ENCODE measurements at places on chromosomes 4 and X. TPM values are rescaled to one million over a fixed set of nuclear protein-coding genes. Genes with fewer than 3 reads are reported as not detected.

GRCh38 chr4:121877041-121877773, 6.9 kb upstream of the BBS7 start:
- DNase-seq: no peak

DNA sequence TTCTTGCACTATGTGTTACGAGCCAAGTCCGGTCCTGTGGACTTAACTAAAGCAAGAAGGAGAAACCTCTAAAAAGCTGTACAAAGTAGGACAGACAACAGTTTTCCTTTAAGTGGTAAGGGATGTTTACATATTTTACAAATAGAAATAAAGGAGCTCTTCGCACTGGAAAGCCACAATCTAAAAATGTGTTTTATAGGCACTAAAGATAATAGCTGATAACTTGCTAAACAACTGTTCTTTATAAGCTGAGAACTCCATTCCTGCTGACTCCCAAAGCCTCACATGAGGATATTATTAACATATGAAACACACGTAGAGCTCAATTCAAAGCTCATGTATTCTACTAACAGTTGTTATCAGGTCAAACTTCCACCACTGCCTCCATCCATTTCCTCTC, 519.9 kb downstream of the INPP4B start:
- no peak for DNase-seq

DNA sequence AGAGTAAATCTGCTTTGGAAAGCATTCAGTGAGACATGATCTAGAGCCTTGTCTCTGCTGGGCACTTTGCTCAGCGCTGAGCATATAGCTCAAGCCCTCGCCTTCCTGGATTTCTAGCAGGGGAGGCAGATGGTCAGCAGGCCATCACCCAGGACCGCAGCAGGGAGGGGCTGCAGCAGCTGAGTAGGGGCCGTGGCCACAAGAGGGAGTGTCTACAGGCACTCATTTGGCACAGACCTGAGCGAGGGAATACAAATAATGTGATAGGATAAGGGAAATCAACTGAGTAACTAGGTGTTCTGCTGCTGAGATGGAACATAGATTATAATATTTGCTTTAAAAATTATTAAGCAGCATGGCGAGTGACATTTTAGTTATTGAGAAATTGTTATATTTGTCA, 30.2 kb downstream of the OFD1 start:
- DNase-seq: peak; percentile 59

GRCh38 chrX:140715787-140716186, 6.2 kb downstream of the LINC00632 start:
- DNase-seq: no peak

- DNase-seq: no peak
Measured at GRCh38 chr4:16916031-16916430, 17.6 kb upstream of the LDB2 start.

GRCh38 chr4:59994118-59994517, 1206.0 kb upstream of the ADGRL3 start:
- no peak for DNase-seq

DNA sequence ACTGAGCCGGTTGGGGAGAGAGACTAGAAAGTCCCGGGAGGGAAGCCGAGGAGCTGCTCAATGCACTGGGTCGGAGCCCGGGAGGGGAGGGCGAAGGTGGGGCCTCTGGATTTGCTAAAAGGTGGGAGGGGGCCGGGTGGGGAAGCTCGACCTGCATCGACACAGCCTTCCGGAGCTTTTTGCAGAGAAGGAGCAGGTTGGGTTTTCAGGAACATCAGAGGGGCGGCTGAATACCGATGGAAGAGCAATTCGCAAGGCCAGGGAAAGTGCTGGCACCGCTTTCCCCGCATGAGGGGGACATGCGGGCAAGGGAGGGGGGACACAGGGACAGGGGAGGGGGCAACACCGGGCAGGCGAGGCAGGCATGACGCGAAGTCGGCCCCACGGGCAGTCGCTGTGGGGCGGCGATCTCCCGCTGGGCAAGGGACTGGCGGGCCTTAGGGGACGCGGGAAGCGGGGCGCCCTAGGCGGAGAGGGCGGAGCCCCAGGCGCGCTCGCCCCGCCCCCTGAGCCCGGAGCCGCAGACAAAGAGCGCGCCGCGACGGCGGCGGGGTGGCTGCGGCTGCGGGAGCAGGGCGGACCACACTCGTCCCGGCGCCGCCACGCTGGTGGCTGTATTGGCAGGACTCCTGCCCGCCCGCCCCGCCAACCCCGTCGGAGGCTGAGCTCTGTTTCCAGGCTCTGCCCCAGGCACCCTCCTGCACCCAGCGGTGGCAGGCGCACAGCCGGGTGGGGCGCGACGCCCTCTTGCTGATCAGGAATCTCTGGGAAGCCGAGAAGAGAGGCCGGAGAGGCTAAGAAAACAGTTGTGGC, 11.6 kb downstream of the PDZD4 start:
- DNase-seq: peak; percentile 68

DNA sequence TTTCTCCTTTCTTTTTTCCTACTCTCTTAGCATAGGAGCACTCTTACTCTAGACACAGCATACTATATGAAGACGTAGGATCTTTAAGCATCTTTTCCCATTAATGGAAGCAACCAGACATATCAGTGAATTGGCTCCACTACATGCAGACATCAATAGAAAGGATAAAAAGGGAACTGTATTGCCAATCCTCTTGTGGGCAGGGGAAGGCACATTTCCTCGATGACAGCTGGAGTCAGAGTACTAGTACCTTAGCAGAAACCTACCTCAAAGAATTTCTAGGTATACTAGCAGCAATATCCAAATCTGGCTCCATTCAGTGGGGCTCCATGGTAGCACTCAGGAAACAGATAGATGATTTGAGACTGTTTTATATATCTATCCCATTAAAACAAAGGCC, 20.1 kb downstream of the CYBB start:
- DNase-seq: no peak

DNA sequence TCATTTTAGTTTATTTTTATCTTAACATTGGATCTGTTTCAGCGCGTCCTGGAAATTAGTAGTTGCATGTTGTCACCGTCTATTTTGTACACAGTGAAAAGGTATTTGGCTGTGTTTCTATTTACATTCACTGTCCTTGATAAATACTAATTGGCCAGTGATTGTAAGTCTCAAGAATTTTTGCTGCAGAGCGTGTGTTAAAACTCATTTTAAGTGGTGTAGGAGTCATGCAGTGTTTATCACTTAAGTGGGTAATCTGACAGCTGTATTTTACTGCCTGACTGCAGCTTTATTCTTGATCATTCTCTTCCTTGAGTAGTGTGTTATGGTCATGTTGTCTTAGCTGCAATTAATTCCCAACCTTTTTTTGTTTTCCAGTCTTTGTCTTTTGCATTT, 9.8 kb downstream of the GUCY1A1 start:
- no peak for DNase-seq

DNA sequence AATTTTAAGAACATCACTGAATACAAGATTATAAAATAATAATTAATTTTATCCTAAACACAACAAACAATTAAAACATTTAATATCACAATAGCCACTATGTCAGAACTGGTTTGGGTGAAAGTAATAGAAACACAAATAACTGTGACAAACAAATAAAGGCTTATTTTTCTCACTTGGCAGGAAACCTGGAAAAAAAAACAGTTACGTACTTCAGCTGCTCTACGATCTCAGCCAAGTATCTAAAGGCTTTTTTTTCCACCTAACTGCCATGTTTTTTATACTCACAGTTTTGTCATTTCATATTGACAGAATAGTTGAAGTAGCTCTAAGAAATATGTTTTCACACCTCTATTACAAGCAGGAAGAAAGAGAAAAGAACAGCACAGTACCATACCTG, 284.8 kb upstream of the INTU start:
- no peak for DNase-seq

DNA sequence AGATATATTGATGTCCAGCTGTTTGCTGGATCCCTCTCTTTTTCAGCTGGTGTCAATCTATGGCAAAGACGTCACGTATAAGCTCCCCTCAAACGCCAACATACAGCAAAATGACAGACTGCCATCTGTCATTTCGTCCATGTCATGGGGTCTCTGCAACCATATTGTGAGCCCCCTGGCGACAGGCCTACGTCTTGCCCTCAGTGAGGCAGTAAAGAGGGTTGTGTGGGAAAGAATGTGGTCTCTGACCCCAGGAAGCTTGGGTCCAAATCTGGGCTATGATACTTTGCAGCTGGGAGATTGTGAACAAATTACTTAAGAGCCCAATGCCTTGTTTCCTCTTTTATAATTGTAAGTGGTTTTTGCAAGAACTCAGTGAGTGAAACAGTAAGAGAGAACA, 7.4 kb downstream of the SUPT20HL2 start:
- DNase-seq: peak; percentile 27

- no peak for DNase-seq
Measured at GRCh38 chr4:117577686-117578311, 456.5 kb upstream of the NDST3 start.

GRCh38 chr4:77434299-77435092, 171.1 kb upstream of the CXCL13 start:
- DNase-seq: no peak

- DNase-seq: no peak
Measured at GRCh38 chr4:118758293-118758692, 73.1 kb downstream of the METTL14 start.

GRCh38 chr4:42709392-42710065, 52.6 kb upstream of the ATP8A1 start:
- no peak for DNase-seq

DNA sequence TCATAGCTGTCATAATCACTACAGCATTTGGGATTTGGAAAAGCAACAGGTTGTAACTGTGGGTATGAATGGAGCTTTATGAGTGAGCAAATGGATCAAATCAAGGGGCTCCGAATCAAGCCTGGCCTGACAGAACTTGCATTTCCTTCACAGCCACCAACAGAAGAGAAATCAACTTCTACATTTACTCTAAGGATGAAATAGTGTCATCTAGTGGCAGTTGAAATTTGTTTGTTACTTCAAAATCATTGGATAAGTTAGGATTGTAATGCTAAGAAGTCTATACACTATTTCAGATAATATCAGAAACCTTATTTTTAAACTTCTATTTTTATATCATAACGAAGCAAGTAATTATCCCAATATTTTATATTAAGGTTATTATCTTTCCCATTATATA, 10.7 kb upstream of the WDR17 start:
- DNase-seq: peak; percentile 21

GRCh38 chrX:133490955-133491354, 75.7 kb upstream of the GPC4 start:
- no peak for DNase-seq

- no peak for DNase-seq
Measured at GRCh38 chr4:159401226-159401712, 298.4 kb downstream of the RAPGEF2 start.

GRCh38 chr4:41985151-41985550, 3.6 kb downstream of the DCAF4L1 start:
- peak; percentile 57 for DNase-seq

DNA sequence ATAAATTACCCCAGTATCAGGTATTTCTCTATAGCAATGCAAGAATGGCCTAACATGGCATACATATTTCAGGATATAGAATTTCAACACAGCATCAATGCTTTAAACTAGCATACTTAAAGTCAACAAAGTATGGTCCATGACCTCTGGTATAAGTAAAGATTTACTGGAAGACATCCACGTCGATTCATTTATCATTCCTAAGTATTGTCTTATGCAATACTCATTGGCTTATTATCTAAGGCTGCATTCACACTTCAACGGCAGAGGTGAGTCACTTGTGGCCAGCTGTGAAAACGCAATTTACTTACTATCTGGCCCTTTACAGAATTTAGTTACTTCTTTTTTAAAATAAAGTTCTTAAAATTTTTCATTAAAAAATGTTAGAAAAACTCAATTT, 42.6 kb downstream of the ADGRA3 start:
- no peak for DNase-seq

DNA sequence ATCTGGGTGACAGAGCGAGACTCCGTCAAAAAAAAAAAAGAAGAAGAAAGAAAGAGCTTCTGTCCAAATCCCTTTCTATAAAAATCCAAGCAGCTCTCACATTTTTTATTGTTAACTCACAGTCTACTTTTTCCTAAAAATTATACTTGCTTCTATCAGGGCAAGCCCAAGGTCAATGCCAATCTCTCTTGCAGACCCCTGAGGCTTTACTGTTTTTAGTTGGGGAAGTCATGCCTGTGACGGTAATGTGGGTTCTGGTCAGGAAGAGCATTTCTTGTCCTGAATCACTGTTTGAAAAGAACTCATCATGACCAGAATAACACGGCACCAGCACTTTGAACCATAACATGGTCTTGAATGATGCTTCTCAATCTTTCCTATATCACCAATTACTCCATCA, 54.6 kb upstream of the CITED1 start:
- no peak for DNase-seq

GRCh38 chr4:151957153-151957552, 196.3 kb upstream of the GATB start:
- DNase-seq: peak; percentile 73

GRCh38 chr4:185357733-185358440, 37.8 kb downstream of the LRP2BP start:
- no peak for DNase-seq

DNA sequence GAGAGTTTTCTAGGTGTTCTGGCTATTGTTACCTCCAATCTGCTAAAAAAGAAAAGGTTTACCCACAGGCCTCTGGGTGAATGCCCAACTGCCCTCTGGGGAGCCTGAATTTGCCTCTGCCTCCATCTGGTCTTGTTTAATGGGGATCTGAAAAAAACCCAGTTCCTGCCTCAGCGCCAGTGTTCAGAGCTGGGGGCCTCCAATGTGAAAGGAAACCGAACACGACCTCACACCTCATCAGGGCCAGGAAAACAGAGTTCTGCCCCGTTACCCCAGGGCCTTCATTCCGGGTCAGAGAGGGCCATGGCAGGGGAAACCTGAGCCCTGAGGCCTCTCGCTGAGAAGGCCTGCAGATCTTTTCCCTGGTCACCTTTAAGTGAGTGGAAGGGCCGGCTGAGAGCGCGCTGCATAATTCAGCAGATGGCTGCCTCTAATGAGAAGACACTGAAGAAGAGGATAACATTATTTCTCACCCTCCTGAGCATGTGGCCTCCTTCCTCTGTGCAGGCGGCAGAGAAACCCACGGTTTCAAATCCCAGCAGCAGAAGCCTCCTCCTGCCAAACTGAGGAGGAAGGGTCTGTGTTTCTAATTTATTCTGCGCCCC, 6.8 kb downstream of the SEPTIN6 start:
- DNase-seq: no peak

ADAMTS3 gene
- total RNA-seq: 3.7 TPM

FUNDC1 gene
- 15.0 TPM for total RNA-seq

CFAP299 gene
- total RNA-seq: not detected

PAGE4 gene
- not detected for total RNA-seq

GAGE12J gene
- not detected for total RNA-seq

NLGN4X gene
- 86.8 TPM for total RNA-seq

AMER1 gene
- total RNA-seq: 10.9 TPM

MAPK10 gene
- 10.3 TPM for total RNA-seq

NOCT gene
- total RNA-seq: 58.3 TPM

ADRA2C gene
- total RNA-seq: 16.3 TPM

RAI2 gene
- total RNA-seq: 1.4 TPM

F9 gene
- not detected for total RNA-seq

COX7B2 gene
- not detected for total RNA-seq

All from GM23338 (cell line).